ENCODE measurements at places on chromosomes 16 and 17.
A peak's percentile ranks its signal among the peaks of the same experiment; 100 is the strongest.

- no peak for DNase-seq
Observed at GRCh38 chr17:51537996-51538550, 277.7 kb downstream of the UTP18 start.

- DNase-seq: no peak
Observed at GRCh38 chr17:63452046-63452961, 6.2 kb upstream of the CYB561 start.

DNA sequence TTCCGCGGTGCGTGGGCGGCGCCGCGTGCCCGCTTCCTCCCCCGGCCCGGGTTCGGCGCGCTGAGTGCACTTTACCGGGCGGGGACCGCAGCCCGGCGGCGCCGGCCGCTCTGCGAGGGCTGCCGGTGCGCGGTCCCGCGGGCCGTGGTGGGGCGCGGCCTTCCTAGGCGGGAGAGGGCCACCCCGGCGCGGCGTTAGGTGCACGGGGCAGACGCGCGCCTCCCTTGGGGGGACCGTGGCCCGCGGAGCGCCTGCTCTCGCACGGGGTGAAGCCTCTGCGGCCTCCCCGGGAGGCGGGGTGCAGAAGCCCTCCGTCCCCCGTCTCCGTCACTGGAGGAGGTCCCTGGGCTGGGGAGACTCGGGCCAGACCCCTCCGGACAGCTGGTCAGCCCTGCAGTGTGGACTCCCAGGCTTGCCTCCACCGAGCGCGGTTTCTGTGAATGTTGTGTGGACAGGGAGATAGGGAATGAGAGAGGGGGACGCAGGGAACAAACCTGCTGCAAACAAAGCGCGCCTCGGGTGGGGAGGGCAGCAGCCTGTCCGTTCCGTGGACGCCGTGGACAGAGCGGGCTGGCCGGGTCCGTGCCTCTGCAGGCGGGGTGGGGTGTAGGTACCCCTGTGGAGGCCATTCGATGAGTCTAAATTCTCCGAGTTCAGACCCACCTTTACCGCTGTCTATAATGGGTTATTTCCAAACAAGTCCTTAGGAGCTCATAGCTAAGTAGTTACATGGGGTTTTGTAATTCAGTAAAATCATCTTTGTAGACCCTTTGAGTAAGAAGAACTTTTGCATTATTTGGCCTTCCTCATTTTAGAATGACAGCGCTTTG is 721 bp downstream of the TBCD start:
- peak; percentile 55 for DNase-seq

DNA sequence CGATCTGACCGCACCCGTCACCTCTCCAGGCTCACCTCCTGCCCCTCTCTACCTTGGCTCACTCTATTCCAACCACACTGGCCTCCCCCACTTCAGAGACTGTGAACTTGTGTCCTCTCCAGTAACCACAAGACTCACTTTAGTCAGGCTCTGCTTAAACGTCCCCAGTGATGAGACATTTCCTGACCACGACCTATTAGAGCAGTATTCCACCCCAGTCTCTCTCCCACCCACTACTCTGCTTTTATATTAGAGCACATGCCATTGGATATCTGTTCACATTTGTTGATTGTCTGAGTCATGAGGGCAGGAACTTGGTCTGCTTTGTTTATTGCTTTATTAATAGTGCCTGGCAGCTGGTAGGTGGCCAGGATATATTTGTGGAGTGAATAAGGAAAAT is 20.1 kb downstream of the COX11 start:
- DNase-seq: no peak

DNA sequence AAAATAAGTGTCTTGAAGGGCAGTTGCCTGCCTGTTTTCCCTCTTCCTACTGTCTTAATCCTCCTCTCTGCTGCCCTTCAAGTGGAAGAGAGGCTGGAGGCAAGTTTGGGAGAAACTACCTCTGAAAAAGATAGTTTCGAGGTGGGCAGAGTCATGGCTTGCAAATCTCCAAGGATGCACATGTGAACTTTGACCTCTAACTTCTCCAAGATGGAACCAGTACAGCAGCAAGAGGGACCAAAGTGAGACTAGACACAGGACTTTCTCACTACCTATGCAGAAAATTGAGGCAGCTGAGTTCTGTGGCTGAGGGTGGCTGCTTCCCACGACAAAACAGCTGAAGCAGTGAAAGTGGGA is 887 bp upstream of the KCNH4 start:
- DNase-seq: no peak

- no peak for DNase-seq
Observed at GRCh38 chr17:80307994-80308691, 47.5 kb downstream of the RNF213 start.

GRCh38 chr16:57680842-57681375 is 12.8 kb downstream of the ADGRG3 start:
- DNase-seq: no peak

DNA sequence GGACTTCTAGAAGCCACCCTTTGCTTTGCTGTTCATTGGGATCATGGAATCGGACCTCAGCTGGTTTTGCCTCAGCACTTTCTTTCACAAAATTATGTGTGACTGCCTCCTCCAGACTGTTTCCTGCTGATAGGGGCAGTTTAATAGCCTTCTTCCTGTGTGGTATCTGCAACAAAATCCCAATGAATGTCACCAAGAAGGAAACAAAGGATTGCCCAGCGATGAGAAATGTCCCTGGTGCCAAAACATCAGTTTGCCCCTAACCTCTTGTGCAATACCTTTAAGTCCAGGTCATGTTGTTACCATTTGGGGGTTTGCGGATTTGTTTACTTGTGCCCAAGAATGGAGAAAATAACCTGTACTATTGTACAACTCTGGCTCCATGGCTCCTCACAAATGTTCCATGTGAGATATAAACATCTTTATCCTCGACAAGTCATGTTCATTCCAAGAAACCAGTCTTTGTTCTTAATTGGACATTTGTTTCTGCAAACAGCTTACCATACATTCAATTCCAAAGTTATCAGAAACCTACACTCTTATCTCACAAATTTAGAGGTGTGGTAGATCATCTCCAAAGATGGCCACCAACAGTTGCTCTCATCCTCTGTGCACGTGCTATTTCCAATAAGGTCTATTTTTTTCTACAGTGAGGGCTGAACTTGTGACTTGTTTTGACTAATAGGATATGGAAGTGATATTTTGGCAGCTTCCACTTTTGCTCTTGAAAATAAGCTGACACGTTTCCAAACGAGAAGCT is 14.8 kb downstream of the TAC4 start:
- no peak for DNase-seq

DNA sequence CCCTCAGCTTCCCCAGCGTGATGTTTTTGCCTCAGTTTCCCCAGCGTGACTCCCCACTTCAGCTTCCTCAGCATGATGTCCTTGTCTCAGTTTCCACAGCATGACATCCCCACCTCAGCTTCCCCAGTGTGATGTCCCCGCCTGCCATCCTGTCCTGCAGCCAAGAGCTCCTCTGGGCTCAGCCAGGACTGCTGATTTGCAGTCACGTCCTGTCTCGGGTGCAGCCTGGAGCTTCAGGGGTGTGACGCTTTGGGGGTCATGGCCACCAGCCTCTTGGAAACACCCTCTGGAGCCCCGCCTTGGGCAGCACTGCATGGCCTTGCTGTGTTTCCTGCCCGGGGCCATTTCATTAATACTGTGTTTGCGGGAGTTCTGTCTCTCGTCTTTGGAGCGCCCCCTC is 16.5 kb upstream of the NUDT16L1 start:
- no peak for DNase-seq

- DNase-seq: no peak
Observed at GRCh38 chr16:75287708-75288107, 36.3 kb upstream of the BCAR1 start.

GRCh38 chr17:71304498-71305158 is 816.2 kb upstream of the SOX9 start:
- no peak for DNase-seq

DNA sequence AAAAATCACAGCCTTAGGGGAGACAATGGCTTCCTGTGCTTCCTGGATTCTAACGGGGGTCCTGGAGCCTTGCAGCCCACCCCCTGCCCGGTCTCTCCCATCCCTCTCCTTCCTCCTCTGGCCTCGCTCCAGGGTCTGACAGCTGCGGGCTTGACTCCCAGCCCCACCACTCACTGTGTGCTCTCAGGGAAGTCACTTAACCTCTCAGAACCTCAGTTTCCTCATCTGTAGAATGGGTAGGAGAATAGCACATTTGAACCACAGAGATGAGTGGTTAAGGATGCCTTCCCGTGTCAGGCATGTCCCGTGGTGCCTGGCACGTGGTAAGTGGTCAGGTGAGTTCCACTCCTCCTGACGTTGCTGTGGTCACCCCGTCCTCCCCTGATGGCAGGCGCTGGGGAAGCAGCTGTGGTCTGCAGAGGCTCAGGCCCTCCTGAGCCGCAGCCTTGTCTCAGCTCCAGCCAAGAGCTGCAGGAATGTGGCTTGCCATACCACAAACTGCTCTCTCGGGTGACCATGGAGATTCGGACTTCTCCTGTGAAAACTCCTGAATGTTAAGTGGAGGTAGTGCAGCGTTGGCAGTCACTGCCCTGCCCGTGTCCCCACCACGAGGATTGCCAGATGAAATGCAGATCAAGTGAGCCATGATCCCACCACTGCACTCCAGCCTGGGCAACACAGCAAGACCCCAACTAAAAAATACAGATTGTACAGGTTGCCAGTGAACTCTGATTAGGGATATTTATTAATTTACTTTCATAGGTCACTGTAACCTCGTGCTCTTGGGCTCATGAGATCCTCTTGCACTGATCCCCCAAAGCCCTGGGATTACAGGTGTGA is 85.7 kb downstream of the NT5M start:
- no peak for DNase-seq

DNA sequence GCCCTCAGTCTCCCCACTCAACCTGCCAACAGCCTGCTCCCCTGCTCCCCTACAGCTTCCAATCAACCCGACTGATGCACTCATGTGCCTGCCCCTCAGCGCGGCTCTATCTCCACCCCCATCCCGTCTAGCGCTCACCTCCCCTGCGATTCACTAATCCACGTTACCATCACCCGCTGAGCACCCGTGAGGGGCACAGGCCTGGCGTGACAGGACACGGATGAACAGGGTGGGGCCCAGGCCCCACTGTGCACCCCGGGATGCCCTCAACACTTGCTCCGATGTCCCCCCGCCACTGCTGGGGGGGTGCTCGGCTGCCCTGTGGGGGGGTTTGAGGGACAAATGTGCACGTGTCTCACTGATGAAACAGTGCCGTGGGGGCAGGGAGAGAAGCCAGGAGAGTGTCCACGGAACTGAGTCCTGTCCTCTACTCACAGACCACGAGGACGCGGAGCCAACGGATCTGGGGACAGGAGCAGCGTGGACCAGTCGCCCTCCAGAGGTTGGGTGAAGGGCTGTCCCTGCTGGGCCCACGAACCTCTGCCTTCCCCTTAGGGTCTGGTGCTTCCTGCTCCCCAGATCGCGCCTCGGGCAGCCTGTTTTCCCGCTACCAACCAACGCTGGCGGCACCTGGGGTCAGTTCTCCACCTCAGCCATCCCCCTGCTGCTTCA is 66.7 kb downstream of the RPH3AL start:
- no peak for DNase-seq

DNA sequence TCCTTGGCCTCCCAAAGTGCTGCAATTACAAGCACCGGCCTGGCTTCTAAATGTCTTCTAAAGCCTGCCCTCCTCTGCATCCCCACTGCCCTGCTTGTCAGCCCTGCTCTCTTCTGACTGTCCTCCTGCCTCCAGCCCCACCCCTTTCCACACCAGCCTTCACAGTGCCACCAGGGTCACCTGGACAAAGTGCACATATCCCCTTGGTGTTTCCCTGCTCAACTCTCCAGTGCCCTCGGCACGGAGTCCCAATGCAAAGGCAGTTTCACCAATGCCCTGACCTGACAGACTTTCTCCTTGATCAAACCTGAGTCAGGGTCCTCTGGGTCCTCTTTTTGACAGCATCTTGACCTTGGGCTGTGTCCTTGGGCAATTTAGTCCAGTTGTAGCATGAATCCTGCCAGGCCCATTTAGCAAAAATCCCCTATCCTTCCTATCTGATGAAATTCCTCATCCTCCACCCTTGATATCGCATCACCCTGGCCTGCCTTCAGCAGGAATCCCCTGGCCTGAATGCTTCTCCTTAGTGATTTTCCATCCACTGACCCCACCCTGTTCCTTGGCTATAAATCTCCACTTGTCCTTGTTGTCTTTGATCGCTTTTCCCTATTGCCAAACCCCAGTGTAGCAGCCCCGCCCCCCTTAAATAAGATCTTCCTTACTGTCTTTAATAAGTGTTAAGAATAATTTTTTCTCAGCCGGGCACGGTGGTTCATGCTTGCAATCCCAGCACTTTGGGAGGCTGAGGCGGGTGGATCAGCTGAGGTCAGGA is 42.7 kb upstream of the ETV4 start:
- no peak for DNase-seq

- DNase-seq: no peak
Observed at GRCh38 chr17:40427002-40427491, 9.4 kb upstream of the TOP2A start.

Measured in HuH-7 (cell line).